IPS-NIHi11 (cell line): ENCODE measurements at places on chromosomes 5 and 9.

DNA sequence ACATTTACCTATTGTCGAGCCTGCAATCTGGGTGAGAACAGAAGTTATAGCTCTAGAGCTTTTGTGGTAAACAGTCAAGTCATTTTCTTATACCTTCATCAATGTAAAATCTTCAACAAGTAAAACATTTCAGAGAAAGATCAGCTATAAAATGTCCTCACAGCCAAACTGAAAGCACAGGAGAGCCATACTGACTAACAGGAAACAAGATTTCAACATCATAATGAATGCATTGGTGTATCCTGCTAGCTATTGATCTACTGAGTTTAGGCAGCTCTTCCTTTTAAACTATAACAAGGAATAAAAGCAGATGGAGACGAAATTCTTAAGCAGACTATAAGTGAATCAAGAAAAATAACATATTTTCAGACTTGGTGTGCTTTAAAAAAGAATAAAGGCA lies 1522.9 kb upstream of the WWC1 start:
- DNase-seq: no peak

GRCh38 chr9:126690431-126691051 lies 76.8 kb downstream of the LMX1B start:
- peak; percentile 89 for DNase-seq

DNA sequence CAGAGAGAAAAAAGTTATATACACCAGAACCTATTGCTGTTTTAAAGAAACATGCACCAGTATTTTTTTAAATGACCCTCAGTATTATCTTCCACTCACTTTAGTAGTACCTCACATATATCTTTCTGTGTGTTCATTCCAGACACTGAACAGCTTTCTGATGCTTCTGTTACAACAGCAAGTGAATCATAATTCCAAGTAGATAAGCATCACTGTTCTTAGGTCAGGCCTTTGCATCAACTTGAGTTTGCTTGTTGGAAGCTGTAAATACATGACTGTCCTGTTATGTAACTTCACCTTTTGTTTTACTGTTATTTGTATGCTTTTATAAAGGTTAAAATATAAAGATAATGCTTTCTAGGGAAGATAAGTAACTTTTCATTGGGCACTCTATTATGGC lies 184.4 kb downstream of the ISL1 start:
- no peak for DNase-seq

DNA sequence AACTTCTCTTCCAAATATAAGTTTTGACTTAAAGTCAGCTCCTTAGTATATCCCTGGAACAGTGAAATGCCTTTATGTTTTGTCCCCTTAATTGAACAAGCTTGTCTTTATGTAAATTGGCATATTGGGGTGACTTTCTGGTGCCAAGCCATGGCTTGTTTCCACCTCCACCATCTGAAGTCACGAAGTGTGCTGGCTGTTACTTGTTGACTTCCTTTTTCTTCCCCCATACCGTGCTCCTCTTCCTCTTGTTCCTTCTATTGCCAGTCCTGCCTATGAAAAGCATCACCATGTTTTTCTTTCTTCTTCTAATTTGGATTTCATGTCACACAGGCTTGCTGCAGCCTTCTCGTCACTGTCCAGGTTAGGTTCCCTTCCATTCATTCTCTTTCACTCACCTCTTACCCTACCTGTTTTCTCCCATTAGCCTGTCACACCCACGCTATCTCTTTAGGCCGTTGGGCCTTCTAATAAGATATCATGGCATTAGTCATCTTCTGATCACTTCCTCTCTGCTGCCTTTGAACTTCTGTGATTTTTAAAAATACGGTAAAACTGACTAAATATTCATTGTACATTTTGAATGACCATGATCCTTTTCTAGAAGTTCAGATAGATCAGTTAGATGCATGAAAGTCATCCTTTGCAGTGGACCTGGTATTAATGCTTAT lies 48.1 kb downstream of the IQGAP2 start:
- no peak for DNase-seq

DNA sequence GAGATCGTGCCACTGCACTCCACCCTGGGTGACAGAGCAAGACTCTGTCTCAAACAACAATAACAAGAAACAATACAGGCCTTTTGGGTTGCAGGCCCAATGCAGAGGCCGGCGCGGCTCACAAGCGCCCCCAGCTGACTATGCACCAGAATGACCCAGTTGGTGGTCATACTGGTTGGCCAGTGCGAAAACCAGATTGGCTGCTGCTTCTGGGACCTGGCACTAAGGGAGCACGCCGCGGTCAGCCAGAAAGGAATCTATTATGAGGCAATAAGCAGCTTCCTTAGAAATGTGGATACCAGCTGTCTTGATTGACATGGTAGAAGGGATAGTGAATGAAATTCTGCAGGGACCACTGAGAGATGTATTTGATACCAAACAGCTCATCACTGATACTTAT lies 35.0 kb downstream of the RANBP17 start:
- peak; percentile 51 for DNase-seq

- peak; percentile 10 for DNase-seq
Measured at GRCh38 chr9:119086590-119086989, 282.6 kb downstream of the BRINP1 start.

GRCh38 chr5:37926732-37927131 lies 86.9 kb upstream of the GDNF start:
- DNase-seq: no peak

DNA sequence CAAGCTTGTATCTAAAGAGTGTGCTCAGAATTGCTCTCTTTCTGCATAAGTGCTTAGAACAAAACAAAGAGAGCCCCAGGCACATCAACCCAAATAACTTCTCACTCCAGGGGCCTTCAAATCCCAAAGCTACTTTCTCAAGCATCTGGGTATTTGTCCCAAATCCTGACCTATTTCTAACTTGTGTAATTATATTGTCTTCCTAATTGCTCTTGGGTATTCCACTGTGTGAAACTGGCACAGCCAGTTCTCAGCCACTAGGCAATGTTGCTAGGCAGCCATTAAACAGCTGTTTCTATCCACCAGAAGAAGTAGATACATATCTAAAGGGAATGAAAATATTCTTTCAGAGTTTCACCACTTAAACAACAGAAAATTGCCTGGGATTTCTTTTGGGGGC lies 198.8 kb downstream of the PRELID2 start:
- no peak for DNase-seq

DNA sequence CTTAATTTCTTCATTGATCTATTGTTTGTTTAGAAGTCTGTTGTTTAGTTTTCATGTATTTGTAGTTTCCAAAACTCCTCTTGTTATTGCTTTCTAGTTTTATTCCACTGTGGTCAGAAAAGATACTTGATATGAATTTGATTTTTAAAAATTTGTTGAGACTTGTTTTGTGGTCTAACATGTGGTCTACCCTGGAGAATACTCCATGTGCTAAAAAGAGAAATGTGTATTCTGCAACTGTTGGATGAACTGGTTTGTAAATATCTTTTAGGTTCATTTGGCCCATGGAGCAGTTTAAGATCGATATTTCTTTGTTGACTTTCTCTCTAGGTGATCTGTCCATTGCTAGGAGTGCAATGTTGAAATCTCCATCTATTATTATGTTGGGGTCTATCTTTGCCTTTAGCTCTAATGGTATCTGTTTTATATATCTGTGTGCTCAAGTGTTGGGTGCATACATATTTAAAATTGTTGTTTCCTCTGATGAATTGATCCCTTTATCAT lies 150.6 kb upstream of the ATP10B start:
- no peak for DNase-seq

DNA sequence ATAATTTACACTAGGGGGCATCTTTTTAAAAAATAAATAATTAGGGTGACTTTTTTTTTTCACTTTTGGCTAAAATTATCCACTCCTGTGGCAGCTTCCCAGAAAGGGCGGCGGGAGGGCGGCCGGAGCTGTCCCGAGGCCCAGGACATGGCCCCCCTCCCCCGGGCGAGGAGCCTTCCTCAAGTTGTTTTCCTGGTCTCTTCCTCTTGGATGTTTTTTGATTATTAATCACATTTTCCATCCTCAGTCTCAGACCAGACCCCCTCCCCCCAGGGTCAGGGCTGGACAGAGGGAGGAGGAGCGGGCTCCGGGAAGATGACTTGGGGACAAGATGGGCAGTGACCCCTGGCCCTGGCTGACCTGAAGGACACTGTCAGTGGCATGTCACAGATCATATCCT lies 4.7 kb upstream of the CNTFR start:
- DNase-seq: no peak

DNA sequence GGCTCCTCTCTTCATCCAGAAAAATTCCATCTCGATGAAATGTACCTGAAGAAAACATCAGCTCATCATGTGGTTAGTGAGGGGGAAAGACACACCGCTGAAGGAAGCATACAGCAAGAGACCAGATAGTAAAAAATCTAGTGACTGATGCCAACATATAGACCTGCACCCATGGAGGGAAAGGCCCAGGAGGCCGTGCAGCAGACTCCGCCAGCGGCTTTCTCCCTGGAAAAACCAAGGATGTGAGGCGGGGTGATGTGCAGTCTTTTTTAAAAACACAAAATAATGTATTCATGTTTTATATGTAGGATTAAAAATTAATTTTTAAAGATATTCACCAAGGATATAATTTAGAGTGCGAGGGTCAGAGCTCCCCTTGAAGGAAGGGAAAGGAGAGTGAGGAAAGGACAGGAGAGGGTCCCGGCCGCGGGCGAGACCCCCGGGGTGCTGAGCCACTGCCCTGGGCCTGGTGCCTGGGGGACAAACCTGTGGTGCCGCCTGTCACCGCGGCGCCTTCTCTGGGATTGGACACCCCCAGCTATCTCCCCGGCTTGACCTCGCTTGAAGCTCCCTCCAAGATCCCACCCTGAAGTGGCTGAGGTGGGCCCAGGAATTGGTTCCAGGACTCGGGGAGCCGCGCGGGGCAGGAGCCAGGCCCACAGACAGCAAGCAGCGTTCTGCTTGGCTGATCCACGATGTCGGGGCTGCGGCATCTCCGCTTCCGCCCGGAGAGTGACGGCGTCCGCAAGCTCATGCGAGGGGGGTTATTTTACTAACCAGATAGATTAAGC lies 12.1 kb upstream of the UNC5A start:
- DNase-seq: no peak

GRCh38 chr9:107648153-107648715 lies 158.7 kb upstream of the KLF4 start:
- DNase-seq: no peak

GRCh38 chr9:136267261-136268111 lies 21.9 kb upstream of the QSOX2 start:
- peak; percentile 97 for DNase-seq

DNA sequence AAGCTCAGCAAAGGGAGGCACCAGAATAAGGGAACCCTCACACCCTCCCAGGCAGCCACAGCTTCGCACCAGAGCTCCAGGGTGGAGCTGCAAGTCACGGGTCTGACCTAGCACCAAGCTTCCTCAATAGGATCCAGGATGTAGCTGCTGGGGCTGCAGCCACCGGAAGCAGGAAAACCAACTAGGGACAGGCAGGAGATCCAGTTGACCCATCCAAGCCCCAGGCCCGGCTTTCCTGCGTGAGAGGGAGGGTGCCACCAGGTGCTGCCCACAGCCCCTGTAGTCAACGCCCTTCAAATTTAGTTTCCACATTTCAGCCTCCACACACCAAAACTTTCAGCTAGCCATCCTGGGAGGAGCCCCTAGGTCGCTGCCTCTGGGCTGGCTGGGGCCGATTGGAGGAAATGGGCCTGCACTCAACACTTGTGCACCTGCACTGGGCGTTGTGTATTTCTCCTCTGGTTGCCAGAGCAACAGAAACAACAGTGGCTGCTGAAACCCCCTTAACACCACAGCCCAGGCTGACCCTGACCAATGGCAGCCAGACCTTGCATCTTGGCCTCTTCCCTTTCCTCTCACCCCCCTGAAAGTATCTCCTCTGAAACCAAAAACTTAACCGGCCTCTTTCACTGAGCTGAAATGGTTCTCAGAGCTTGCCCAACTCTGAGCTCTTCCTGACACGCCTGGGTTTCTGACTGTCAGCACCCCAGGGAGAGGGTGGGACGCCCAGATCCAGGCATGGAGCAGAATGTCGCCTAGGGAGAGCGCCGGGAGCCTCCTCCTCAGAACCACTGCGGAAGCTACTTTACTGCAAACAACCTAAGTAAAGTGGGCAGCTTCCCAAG lies 226.5 kb upstream of the MAP3K1 start:
- peak; percentile 24 for DNase-seq

GRCh38 chr5:78116167-78116566 lies 178.3 kb downstream of the AP3B1 start:
- no peak for DNase-seq

DNA sequence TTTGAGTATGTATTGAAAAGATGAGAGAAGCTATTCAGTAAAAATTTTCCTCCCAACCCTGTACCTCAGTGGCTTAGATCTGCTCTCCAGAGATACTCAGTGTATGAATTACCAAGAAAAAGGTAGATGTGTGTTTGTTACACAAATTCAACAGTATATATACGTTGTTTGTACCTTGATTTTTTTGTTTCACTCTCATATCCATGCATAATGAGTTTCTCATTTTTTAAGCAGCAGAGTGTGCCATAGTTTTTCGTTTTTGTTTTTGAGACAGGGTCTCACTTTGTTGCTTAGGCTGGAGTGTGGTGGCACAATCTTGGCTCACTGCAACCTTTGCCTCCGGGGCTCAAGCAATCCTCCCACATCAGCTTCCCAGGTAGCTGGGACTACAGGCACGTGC lies 77.7 kb downstream of the RAB24 start:
- DNase-seq: no peak

DNA sequence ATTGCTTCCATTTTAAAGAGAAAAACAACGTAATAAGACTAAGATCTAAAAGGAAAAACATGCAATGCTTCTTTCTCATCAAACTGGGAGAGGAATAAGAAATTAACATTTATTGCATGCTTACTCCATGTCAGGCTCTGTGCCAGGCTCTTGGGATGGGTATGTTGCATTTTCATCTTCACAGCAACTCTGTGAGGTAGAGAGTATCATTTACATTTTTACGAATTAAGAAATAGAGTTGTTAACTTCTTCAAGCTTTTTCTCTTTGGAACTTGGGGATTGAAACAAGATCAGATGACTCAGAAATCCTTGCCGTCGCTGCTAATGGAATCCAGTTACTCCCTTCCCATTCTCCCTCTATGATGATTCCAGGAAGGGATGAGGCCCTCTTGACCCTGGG lies 39.5 kb downstream of the PDE8B start:
- DNase-seq: no peak

GRCh38 chr9:136354592-136355085 lies 8.9 kb downstream of the DNLZ start:
- no peak for DNase-seq

DNA sequence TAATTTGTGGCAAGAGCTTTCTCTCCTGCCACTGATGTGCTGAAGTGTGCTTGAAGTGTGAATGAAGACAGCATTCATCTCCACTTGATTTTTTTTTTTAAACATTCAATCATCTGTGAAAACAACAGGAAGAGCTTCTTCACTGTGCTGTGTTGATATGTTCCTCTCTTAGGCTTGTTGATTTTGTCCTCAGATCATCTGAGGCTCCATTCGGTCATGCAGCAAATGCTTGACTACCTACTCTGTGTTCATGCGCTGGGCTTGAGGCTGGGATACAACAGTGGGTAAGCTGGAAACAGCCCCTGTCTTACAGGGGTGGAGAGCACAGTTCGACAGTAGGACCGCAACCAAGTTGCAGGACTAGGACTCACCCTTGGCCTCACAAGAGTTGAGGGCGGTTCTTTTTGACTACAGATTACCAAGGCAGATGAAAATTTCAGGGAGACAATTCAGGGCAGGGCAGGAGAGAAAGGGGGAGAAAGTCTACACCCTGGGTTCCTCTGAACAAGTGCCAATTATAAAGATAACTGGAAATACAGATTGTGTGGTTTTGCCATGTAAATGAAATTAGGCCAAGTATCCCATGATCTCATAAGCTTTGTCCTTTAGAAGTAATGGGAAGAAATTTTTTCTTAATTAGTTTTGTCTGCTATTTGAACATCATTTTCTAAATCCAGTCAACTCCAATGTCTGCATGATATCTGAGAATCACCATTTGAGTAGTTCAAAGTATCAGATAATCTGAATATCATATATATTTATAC lies 31.0 kb upstream of the F2R start:
- DNase-seq: no peak

GRCh38 chr5:111079846-111080245 lies 8.3 kb downstream of the TSLP start:
- no peak for DNase-seq
